CD4-positive, alpha-beta memory T cell (primary cell): ENCODE measurements at places on chromosomes 3 and 15. TPM values are rescaled to one million over a fixed set of nuclear protein-coding genes. Genes with fewer than 3 reads are reported as not detected.

DNA sequence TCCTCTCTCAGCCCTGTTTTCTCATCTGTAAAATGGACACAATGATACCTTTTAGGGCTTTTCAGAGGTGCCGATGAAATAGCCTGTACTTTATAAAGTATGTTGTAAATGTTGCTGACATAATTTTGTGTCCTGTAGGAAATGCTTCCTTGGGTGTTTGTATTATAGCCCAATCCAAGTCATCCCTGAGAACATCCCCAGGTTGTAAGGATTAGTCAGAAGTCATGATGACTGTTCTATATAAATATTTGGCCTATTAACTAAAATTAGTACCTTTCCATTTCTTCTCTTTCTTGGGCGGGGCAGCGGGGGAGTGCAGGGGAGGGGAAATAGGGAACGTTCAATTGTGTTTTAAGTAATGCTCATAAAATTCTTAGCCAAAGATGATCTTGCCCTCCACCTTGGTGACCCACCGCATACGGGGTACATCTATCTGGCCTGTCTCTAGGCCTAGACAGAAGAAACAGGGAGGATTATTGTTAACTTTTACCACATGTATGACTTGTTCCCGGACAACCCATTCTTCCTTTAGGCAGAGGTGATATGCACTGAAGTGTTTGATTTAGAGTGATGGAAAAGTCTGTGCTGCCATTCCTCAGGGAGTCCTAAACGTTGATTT, 120.7 kb downstream of the VGLL4 start:
- H3K27ac ChIP-seq: no peak overlapping the region
- no peaks in the 10 kb centered on the region for H3K4me1 ChIP-seq
- H3K27me3 ChIP-seq: no peaks in the 10 kb centered on the region
- DNase-seq: no peak

- H3K36me3 ChIP-seq: no peaks in the 10 kb centered on the region
- no peak for DNase-seq
- H3K4me1 ChIP-seq: no peaks in the 10 kb centered on the region
Observed at GRCh38 chr3:100041328-100041749, 73.0 kb downstream of the FILIP1L start.

DNA sequence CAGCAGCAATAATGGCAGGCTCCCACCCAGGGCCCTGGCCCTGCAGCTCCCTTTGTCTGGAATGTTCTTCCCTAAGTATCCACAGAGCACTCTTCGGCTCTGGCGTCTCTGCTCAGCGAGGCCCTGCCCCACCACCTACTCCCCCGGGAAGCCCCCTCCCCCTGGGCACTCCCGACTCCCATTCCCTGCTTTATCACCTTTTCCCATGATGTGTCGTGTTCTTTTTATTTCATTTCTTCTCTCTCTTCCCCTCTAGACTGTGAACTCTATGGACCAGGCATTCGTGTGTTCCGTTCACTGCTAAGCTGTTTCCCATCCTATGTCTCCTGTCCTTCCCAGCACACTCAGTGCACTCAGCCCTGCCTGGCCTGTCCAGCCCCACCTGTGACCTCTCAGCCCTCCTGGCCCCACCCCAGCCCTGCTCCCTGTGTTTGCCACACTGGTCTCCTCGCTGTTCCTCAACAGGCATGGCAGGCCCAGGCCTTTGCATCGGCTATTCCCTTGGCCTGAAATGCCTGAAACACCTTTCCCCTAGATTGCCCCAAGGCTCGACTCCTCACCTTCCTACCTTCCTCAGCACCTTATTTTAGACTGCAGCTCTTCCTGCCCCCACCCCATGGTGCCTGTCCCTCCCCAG, 107.4 kb downstream of the TPRA1 start:
- no peak overlapping the region for H3K27ac ChIP-seq
- no peaks in the 10 kb centered on the region for H3K4me1 ChIP-seq
- DNase-seq: no peak
- H3K4me3 ChIP-seq: no peak overlapping the region
- H3K27me3 ChIP-seq: no peaks in the 10 kb centered on the region

DNA sequence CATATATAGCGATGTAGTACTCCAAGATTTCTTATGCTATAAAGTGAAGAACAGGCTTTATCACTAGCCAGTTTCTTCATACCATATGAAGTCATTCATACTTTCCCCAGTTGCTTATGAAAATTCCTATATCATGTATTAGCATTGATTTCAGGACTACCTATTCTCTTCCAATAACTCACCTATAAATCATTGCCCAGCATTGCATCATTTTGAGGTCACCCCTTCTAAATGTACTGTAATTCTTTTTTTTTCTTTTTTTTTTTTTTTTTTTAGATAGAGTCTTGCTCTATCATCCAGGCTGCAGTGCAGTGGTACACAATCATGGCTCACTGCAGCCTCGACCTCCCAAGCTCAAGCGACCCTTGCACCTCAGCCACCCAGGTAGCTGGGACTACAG, 27.1 kb downstream of the RTP3 start:
- H3K4me1 ChIP-seq: no peaks in the 10 kb centered on the region
- no peak overlapping the region for H3K4me3 ChIP-seq
- H3K27ac ChIP-seq: no peak overlapping the region
- no peak for DNase-seq
- no peaks in the 10 kb centered on the region for H3K36me3 ChIP-seq

DNA sequence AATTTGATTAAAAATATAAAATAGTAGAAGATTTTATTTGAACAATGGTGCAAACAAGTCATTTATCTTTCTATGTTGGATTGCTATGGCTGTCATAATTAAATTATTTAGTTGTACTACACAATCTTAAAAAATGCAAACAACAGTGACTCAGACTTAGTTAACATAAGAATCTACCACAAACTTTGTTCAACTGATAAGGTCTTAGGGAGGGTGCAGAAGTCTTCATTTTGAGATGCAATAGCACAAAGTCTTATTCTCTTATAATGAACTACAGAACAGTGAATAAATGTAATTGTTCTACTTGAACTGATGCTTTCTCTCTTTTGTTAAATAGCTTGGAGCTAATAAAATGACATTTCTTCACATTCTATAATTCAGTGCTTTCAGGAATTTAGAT, 482.8 kb upstream of the NAALADL2 start:
- no peak overlapping the region for H3K4me3 ChIP-seq
- no peak overlapping the region for H3K27ac ChIP-seq
- H3K4me1 ChIP-seq: no peaks in the 10 kb centered on the region

DNA sequence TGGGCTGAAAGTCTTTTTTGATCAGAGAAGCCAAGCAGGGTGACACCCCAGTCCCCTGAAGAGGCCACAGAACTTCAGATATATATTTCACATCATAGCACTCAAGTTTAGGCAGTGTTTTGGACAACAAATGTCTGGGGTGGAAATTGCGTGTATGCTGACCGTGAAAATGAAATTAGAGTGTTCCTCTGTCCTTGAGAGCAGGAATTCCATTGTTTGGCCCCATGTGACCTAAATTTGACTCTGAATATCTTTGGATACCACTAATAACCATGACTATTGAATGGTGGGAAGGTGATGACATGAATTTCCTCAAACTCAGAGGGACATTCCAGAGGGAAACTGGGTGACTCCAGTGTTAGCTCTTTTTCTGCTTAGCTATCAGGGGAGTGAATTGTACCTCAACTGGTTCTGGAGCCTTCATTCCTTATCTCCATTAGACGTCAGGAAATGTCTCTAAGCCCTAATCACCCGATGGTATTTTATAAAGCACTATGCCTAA, 263.5 kb upstream of the RASGRP1 start:
- H3K4me1 ChIP-seq: no peaks in the 10 kb centered on the region
- no peak overlapping the region for H3K4me3 ChIP-seq
- H3K27ac ChIP-seq: no peak overlapping the region
- H3K36me3 ChIP-seq: no peaks in the 10 kb centered on the region
- DNase-seq: no peak
- H3K27me3 ChIP-seq: no peaks in the 10 kb centered on the region

GRCh38 chr3:102255736-102256135, 179.1 kb upstream of the ZPLD1 start:
- no peak overlapping the region for H3K4me3 ChIP-seq
- H3K36me3 ChIP-seq: no peaks in the 10 kb centered on the region
- no peak for DNase-seq
- no peaks in the 10 kb centered on the region for H3K27me3 ChIP-seq
- H3K4me1 ChIP-seq: no peaks in the 10 kb centered on the region

- H3K4me3 ChIP-seq: no peak overlapping the region
- H3K27ac ChIP-seq: no peak overlapping the region
- H3K27me3 ChIP-seq: no peaks in the 10 kb centered on the region
- H3K36me3 ChIP-seq: no peaks in the 10 kb centered on the region
Observed at GRCh38 chr3:141065258-141065657, 14.1 kb downstream of the SPSB4 start.

THSD4 gene
- not detected for total RNA-seq

GCSAM gene
- total RNA-seq: 42.1 TPM

PLA2G4D gene
- total RNA-seq: not detected

TMC3 gene
- not detected for total RNA-seq

TMCO5A gene
- not detected for total RNA-seq

SNTN gene
- not detected for total RNA-seq

NR2E3 gene
- not detected for total RNA-seq

TF gene
- total RNA-seq: 0.25 TPM
